ENCODE measurements at places on chromosomes 7 and 10.

- DNase-seq: no peak
Measured at GRCh38 chr10:112434988-112435619, 11.6 kb downstream of the ZDHHC6 start.

DNA sequence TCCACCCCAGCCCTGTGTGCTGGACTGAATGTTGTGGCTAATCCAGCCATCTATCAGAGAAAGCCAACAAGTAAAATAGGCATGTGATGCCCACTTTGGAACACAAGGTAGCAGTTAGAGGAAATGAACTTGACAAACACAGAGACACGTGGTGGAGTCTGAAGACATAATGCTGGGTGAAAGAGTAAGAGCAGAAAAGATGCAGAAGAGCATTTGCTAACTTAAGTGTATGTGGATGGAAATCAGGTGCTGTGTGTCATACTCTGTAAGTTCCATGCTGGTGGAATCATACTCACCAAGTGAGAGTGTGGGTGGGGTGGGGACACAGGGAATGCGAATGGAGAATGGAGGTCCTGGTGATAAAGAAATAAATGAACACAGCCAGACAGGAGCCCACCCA lies 22.8 kb downstream of the WDFY4 start:
- DNase-seq: no peak

DNA sequence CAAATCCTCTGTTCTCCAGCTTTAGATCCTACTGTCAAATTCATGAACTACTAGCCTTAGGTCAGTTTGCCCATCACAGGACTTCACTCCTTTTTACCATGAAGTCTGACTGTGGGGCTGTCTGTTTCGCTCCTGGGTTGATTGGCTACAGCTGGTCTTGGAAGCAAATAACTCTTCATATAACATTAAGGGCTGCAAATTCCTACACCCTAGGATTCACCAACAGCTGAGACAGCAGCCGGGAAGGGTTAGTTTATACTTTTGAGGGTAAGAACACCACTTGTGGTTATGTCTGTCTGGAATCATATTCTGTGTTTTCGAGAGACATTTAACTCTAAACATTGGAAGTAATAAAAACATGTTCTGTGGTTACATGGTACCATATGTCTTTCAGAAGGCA lies 55.9 kb upstream of the KIAA1217 start:
- DNase-seq: no peak

DNA sequence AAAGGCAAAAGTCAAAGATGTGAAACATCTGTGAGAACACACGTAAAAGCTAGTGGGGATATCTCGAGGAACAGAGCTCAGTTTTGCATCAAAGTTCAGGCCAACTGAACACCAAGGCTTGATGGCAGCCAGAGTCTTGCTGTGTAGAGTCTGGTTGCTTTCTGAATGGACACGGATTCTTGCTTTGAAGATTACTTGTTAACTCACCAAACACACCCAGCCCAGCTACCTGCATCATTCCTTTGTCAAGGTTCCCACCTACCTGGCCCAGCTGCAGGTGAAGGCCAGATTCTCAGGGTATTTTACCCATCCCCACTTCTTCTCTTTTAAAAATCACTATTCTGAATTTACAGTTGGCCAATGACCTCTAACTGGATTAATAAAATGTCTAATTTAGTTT lies 174.4 kb upstream of the PHYHIPL start:
- DNase-seq: no peak

- no peak for DNase-seq
Measured at GRCh38 chr10:10865913-10866312, 151.8 kb upstream of the CELF2 start.

GRCh38 chr10:72250666-72251065 lies 23.1 kb upstream of the DDIT4 start:
- no peak for DNase-seq

DNA sequence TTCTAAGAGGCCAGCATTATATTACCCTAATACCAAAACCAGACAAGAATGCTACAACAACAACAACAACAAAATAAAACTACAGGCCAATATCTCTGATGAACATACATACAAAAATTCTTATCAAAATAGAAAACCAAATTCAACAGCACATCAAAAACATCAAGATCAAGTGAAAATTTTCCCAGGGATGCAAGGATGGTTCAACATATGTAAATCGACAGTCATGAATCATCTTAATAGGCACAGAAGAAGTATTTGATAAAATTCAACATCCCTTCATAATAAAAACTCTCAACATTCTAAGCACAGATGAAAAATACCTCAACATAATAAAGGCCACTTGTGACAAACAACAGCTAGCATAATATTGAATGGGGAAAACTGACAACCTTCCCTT lies 75.3 kb downstream of the JMJD1C start:
- DNase-seq: no peak

- DNase-seq: no peak
Measured at GRCh38 chr10:111338035-111338434, 261.2 kb downstream of the ADRA2A start.

DNA sequence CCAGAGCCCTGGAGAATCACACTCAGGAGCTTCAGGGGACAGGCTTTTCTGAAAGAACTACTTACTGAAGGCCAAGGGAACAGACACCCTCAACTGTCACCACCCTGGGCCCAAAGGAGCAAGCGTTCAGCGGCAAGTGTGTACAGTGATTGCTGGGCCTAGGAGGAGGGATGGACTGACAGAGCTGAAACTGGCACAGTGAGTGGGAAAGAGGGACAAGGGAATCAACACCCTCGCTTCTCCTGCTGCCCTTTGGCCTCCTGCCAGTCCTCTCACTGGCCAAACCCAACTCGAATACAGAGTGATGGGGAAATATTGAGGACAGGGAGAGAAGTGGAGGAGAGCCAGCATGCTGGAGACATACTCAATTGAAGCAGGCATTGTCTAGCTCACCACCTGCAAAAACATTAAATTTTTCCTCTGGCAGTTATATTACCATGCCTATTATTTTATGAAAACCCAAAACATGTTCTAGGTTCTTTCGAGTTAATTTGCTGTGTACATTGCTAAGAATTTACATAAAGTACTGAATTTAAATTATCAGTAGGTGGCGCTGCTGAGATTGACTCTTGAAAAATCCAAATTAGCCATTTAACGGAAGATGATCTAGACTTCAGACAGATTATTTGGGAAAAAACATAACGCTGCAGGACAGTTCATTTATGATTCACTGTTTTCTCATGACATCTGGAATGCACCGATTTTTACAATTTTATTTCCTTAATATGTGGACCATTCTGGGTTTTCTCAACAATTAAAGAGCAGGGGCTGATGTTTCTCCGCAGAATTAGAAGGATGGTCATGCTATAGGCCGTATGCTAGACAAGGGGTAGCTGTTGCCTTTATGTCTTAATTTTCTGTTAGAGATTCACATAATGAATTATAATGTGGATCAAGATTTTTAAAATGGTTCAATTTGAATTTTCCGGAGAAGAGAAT lies 14.7 kb upstream of the TMEM236 start:
- peak; percentile 4 for DNase-seq

- no peak for DNase-seq
Measured at GRCh38 chr10:84340187-84340586, 11.8 kb downstream of the CCSER2 start.

- DNase-seq: no peak
Measured at GRCh38 chr7:43502941-43503340, 80.0 kb upstream of the STK17A start.

GRCh38 chr7:108166687-108167086 lies 36.5 kb upstream of the LAMB4 start:
- DNase-seq: no peak

DNA sequence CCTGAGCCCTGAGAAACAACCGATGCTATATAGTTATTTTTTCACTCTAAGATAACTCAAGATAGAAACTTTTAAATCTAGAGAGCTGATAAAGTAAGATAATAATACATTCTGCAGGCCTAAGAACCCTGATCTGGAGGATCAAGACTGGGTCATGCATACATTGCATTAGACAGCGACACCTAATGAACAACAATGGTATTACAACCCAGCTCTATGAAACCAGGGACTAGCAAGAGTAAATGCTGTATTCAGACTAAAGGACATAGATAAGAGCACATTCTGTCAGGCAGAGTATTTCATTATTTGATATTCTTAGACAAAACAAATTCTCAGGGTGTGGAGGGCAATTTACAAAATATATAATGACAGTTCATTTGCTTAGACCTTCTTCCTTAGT lies 148.6 kb downstream of the GRK5 start:
- no peak for DNase-seq

GRCh38 chr10:69318867-69319727 lies 40.8 kb downstream of the HK1 start:
- no peak for DNase-seq

DNA sequence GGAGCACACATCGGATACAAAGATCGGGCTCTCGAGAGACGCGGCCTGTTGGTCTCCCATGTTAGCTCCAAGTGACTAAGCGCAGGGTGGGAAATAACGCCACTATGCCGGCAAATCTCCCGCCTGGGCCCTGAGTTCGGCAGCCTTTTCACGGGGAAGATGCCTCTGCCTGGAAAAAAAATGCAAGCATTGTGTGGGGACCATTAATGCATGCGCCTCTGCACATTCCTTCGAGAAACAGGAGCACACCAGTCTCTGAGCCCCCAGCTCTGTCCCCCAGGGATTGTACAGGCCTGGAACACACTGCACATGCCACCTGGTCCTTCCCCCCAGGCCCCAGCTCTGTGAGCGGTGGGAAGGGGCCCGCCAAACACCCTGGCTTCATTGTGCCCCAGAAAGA lies 44.1 kb downstream of the FBXW4 start:
- no peak for DNase-seq

- DNase-seq: no peak
Measured at GRCh38 chr7:22712999-22713398, 14.0 kb upstream of the IL6 start.

- DNase-seq: no peak
Measured at GRCh38 chr7:129263168-129263567, 38.3 kb downstream of the AHCYL2 start.

DNA sequence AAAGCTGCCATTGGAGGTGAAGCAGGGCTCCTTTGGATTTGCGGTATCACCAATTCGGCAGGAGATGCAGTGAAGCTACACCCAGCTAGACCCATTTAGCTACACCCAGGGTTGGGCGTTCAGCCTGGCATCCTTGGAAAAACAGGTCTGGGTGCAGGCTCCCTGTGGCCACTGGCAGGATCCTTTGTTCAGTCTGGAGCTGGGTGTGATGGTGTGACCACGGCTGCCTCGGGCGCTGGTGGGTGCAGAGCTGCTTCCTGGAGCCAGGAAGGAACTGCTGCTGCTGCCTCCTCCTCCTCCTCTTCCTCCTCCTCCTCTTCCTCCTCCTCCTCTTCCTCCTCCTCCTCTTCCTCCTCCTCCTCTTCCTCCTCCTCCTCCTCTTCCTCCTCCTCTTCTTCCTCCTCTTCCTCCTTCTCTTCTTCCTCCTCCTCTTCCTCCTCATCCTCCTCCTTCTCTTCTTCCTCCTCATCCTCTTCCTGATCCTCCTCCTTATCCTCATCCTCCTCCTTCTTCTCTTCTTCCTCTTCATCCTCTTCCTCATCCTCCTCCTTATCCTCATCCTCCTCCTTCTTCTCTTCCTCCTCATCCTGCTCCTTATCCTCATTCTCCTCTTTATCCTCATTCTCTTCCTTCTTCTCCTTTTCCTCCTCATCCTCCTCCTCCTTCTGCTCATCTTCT lies 84.0 kb downstream of the GRK5 start:
- DNase-seq: no peak

DNA sequence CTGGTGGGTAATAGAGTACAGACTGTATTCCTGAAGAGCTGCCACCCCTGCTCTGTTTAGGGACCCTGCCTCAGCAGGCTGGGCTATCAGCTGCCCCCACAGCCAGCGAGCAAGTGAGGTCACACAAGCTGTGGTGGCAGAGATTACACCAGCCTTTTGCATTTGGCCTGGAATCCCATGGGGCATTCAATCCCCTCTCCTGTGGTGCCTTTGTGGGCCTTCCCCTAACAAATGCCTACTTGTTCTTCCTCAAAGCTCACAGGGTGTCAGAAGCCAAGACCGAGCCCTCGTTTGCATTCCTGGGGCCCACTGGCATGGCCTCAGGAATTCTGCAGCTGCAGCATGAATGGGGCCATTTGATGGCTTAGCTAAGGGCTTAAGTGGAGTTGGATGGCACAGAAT lies 212.7 kb upstream of the PHYHIPL start:
- no peak for DNase-seq
